IPS DF 6.9 (cell line): ENCODE measurements at places on chromosomes 4 and X.

GRCh38 chr4:3860913-3861636 is 94.9 kb downstream of the ADRA2C start:
- no peak for DNase-seq

GRCh38 chr4:133372699-133373098 is 223.6 kb downstream of the PCDH10 start:
- no peak for DNase-seq

DNA sequence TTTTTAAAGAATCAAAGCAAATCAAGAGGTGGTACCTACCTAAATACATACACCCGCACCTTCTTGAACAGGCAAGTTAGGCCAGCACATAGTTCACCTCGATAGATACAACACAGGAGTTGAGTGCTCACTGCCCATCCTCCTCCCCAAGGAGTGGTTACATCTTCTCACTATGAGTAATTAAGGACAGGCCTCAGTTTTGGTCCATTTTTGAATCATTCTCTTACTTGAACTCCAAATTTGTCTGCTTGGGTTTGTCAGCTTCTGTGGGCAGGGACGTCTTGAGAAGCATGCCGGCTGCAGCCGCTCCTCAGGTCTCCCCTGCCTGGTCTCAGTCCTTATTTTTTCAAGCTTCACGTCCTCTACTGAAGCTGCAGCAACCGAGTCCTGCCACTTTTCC is 190.6 kb upstream of the RBPJ start:
- DNase-seq, result no peak

- no peak for DNase-seq
Observed at GRCh38 chr4:121726642-121727268, 30.0 kb upstream of the ANXA5 start.

DNA sequence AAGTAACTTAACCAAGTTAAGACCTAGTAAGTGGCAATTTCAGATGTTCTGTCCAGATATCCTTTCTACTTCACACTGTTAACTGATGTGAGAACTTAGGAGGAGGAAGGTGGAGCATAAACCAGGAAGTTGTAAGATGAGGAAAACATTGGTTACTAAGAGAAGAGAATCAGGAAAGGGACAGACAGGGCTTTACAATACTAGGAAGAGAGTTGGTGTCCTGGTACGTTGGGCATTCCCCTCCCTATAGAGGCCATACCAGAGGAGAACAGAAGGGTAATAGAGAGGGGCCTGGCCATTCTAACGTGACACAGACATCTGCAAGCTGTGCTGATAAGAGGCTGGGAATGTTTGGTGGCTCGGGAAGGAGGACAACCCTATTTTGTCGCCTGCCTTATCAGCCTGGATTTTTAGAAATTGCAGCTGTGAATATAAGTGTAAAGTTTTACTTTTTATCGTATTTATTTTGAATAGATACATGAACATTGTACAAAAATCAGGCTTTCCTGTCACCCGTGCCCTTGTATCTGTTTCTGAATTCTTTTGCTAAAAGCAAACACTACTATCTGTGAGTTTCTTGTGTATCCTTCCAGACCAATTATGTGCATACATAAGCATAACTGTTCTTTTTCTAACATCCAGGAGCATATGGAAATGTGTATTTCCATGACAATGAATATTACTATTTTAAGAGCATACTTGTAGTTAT is 53.5 kb upstream of the HPRT1 start:
- DNase-seq, result no peak

- DNase-seq, result no peak
Observed at GRCh38 chrX:10217198-10217597, 60.4 kb downstream of the CLCN4 start.

- no peak for DNase-seq
Observed at GRCh38 chrX:140744085-140744484, 34.5 kb downstream of the LINC00632 start.

DNA sequence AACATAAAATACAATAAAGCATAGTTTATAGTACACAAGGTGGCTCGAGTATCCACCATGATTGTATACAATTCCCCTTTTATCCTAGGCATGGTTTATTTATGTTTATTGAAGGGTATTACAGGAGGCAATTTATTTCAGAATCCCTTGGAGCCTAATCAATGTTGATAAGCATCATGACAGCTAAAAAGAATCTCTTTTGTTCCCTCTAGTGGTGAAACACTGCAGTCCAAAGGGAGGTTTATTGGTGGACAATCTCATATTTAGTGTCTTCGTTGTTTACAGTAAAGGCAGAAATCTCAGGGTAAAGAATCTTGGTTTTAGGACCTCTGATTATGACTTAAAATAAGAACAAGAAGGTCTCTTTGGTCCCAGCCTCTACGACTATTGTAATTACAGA is 1712.5 kb downstream of the C4orf33 start:
- no peak for DNase-seq

DNA sequence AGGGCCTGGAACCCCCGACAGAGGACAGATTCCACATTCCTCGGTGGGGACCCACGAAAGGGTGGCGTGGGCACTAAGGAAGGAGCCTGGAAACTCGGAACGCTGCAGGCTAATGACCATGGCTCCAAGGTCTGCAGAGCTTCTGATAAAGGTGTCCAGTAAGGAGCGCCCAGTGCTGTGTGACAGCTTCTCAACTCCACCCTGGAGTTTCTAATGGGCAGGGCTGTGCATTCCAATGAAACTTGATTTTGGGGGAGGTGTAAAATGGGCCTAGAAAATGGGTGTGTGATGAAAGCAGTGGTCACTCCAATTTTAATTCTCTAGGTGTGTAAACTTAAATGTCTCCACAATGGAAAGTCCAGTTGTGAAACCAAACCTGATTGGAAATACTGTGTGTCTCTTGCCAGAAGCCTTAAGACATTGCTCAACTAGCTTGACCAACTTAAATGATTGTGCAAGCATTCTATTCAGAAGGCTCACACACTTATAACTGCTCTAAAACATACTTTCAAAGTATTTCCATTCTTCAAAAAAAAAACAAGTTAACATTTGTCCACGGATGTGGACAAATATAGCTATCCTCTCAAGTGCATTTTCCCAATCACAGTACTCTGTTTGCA is 52.1 kb downstream of the XAGE2 start:
- no peak for DNase-seq

- DNase-seq, result no peak
Observed at GRCh38 chr4:183443655-183444213, 702 bp upstream of the CDKN2AIP start.

- DNase-seq, result no peak
Observed at GRCh38 chrX:136192839-136193414, 45.6 kb downstream of the FHL1 start.

DNA sequence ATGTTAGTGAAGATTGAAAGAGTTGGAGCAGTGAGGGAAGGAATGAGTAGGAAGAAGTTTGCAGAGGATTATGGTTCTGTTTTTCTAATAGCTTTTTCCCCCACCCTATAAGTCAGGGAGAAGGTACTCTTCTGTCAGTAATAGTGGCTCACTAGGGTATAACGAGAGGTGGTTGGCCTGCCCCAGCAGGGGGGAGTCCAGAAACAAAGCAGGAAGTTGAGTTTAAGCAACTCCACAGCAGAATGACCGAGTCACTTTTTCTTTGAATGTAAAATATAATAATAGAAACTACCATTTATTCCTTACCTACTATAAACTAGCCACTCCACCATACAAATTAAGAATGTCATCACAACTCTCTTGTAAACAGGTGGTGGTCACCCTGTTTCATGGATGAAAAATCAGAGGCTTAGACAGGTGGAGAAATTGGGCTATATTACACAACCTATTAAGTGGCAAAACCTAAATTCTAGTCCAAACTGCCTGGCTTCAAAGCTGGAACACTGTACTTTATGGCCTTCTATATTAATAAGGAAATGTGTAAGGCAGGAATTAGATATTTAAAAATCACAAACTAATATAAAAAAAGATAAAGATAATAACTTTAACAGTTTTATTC is 21.9 kb downstream of the AP1AR start:
- DNase-seq, result no peak
